Breast epithelium (tissue), 4 donors: ENCODE measurements at places on chromosomes 4 and X. TPM values are rescaled to one million over a fixed set of nuclear protein-coding genes. Genes with fewer than 3 reads are reported as not detected.
A peak's percentile ranks its signal among the peaks of the same experiment; 100 is the strongest.

GRCh38 chr4:82947498-82947897 lies 47.0 kb downstream of the THAP9 start:
- H3K4me1 ChIP-seq, result no peaks in the 10 kb centered on the region
- H3K27ac ChIP-seq, result no peak overlapping the region
- H3K36me3 ChIP-seq, result no peaks in the 10 kb centered on the region
- DNase-seq, result no peak

DNA sequence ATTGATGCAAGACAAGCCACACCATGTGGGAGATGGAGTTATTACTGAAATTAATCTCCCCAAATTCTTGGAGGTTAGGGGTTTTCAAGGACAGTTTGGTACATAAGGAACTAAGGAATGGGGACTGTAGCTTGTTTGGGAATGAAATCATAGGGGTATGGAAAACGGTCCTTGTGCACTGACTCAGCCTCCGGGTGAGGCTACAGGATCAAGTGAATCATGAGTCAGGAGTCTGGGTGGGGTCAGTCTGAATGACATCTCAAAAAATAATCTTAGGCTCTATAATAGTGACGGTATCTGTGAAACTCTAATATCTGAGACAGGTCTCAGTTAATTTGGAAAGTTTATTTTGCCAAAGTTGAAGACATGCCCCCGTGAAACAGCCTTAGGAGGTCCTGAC lies 128.5 kb upstream of the CYSLTR1 start:
- no peak overlapping the region for H3K27ac ChIP-seq
- H3K27me3 ChIP-seq, result no peaks in the 10 kb centered on the region

- H3K4me1 ChIP-seq, result no peaks in the 10 kb centered on the region
- no peaks in the 10 kb centered on the region for H3K27me3 ChIP-seq
- DNase-seq, result no peak
- no peaks in the 10 kb centered on the region for H3K36me3 ChIP-seq
These were observed 143.0 kb upstream of the FAM241A start for GRCh38 chr4:112002248-112002661.

DNA sequence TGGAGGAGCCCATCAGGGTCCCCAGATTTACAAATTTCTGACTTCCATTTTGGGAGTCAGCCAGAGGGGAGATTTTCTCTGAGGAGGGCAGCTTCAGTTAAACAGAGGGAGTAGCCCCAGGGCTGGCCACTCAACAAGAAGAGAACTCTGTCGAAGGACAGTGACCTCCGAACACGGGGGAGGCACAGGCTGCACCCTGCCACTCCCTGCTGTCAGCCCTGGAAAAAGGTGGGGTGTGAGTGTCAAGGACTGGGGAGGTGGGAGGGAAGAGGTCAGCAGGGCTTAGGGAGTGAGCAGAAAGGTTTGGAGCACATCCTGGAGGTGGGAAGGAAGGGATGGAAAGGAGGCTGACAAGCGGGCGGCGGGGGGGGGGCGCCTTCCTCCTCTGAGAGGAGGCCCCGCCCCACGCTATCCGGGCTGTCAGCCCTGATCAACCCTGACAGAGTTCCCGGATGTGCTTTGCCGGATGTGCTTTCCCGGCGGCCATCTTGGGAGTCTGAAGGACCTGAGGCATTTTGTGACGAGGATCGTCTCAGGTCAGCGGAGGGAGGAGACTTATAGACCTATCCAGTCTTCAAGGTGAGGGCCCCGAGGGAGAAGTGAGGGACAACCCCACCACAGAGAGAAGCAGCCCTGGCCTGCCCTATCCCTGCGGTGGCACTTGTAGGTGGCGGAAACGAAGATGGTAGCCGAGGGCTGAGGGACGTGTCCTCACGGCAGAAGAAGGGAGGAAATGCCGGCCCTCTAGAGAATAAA lies at the start of gene MAGEC1:
Gene MAGEC1 (plus strand): TSS at position 495 of the 756 bp plus-strand sequence. CDS start 1,179 bp downstream, outside the sequence.
- no peaks in the 10 kb centered on the region for H3K36me3 ChIP-seq
- no peak for DNase-seq
- H3K27me3 ChIP-seq, result peaks cover 54% of the 10 kb centered on the region
- no peak within 1 kb of the TSS for H3K4me3 ChIP-seq
- no peak within 1 kb of the TSS for H3K27ac ChIP-seq

DNA sequence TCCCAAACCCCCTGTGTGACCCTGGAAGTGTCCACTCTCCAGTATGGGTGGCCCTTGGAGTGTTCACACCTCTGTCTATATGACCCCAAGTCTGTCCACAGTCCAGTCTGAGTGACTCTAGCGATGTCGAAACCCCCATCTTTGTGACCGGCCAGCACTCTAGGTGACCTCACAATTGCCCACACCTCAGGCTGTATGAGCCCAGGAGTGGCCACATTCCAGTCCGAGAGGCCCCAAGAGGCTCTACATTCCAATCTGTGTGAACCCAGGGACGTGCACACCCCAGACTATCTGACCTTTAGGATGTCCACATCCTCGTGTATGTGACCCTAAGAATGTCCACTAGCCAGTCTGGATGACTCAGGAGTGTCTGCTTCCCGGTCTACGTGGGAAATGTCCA lies 7.3 kb upstream of the GLOD5 start:
- no peak overlapping the region for H3K27ac ChIP-seq
- H3K27me3 ChIP-seq, result peaks cover 33% of the 10 kb centered on the region
- DNase-seq, result no peak
- H3K4me3 ChIP-seq, result no peak overlapping the region
- H3K4me1 ChIP-seq, result no peaks in the 10 kb centered on the region

- H3K27ac ChIP-seq, result peak within 1 kb of the TSS; percentile 83
- peak within 1 kb of the TSS; percentile 92 for H3K4me3 ChIP-seq
- no peaks in the 10 kb centered on the region for H3K27me3 ChIP-seq
- DNase-seq, result peak; percentile 72
- H3K4me1 ChIP-seq, result no peaks in the 10 kb centered on the region
These were observed at the start of gene ACSL1 for GRCh38 chr4:184825896-184826690. TSS of gene ACSL1 (minus strand) at chr4:184825968. CDS start at chr4:184803514, 22,454 bp downstream.

GRCh38 chr4:104915373-104915772 lies 231.3 kb upstream of the TET2 start:
- H3K4me3 ChIP-seq, result no peak overlapping the region
- H3K27me3 ChIP-seq, result no peaks in the 10 kb centered on the region
- H3K27ac ChIP-seq, result no peak overlapping the region
- H3K4me1 ChIP-seq, result no peaks in the 10 kb centered on the region
- no peaks in the 10 kb centered on the region for H3K36me3 ChIP-seq
- no peak for DNase-seq

GRCh38 chr4:6956434-6957147 lies 47.0 kb downstream of the TBC1D14 start:
- DNase-seq, result peak; percentile 48
- H3K36me3 ChIP-seq, result no peaks in the 10 kb centered on the region
- no peaks in the 10 kb centered on the region for H3K27me3 ChIP-seq
- H3K27ac ChIP-seq, result no peak overlapping the region

Gene PDLIM3
- 181 TPM for total RNA-seq

Gene AMER1
- 5.3 TPM for total RNA-seq
